ENCODE measurements at places on chromosomes 13 and 19.

DNA sequence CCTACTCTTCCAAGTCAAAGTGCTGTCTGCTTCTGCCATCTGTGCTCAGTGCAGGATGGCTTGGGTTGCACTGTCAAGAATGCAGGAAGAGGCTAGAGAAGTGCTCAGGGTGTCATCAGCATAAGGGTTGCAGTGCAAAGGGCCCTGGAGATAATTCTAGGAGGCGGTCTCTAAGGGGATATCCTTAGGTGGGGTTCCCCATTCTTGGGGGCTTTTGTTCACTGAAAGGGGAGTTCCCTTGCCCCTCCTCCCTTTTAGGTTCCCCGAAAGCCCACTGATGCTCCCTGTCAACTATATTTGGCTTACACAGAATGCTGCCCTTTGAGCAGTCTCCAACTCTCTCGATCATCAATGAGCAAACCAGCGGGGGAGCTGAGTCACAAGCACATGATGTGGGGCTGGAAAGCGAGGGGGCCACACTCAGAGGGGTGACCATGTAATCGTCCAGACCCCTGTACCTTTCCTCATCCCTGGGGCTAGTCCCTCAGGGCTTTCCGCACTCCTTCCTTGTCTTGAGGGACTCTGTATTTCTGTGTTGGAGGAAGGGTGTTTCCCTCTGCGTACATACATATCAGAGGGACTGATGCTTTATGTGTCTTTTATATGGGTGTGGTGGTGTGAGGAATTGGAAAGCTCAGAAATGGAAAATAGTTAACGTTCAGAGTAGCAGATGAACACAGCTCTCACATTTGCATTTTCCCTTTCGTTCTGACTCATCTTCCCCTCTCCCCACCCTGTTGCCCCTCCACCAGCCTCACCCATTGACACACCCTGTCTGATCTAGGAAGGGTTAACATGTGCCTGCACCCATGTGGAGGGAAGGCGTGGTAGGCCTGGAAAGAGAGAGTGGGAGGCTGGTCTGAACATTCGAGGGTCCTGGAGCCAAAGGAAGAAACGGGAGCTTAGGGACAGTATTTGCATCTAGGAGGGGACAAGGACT, 6.7 kb downstream of the ZBTB32 start:
- DNase-seq: no peak

DNA sequence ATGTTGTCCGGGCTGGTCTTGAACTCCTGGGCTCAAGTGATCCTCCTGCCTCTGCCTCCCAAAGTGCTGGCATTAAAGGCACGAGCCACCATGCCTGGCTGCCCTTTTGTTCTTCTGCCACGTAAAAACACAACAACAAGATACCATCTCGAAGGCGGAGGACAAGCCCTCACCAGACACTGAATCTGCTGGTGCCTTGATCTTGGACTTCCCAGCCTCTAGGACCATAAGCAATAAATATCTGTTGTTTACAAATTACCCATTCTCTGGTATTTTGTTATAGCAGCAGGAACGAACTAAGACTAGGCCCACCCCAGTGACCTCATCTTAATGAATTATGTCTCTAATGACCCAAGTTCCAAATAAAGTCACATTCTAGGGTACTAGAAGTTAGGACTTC, 128.4 kb upstream of the CACNA1A start:
- no peak for DNase-seq

DNA sequence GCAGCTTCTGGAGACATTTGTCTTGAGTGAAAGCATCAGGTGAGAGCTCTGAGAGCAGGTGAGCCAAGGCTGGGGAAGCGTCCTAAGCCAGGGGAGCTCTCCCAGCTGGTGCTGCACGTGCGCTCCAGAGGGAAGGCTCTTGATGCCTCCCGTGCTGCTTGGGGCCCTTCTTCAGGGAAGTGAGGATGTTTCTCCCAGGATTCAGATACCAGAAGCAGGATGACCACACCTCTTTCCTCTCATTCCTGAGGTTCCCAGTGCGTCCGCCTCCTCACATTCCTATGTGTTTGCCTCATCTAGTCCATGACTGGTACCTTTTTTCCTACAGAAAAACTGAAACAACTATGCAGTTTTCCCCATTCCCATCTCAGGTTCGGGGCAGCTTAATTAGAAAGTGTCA, 231.0 kb upstream of the IRS2 start:
- DNase-seq: no peak

- DNase-seq: no peak
These were observed 166.1 kb downstream of the SLC7A1 start for GRCh38 chr13:29429286-29429900.

All from stimulated activated CD4-positive, alpha-beta T cell treated with anti-CD3 and anti-CD28 coated beads, Interleukin-1b, Interleukin-23, amount 100 ng/mL, for 1 hour (primary cell).